Stimulated activated CD8-positive, alpha-beta memory T cell treated with anti-CD3 and anti-CD28 coated beads, Interleukin-15, amount 100 ng/mL, for 4 hours (primary cell): ENCODE measurements at places on chromosomes 6 and 20.

GRCh38 chr6:34131326-34132290 is 14.3 kb downstream of the GRM4 start:
- DNase-seq = no peak

GRCh38 chr20:35899064-35899463 is 55.2 kb downstream of the SCAND1 start:
- no peak for DNase-seq

DNA sequence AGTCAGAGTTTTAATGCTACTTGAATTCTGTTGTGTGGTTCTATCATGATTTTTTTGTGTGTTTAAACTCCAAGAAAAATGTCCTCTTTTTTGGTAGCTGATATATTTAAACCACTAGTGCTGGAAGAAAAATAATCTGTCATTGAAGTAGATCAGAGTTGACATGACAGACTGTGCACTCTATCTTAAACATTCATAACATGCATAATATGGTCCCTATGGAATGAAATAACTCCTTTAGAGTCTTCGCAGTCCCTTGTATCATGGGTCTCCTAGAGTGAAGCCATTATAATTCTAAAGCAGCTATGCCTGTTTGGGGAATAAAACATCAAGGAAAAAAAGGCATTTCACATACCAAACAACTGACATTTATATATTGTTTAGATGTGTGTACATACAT is 282.7 kb upstream of the CITED2 start:
- no peak for DNase-seq

DNA sequence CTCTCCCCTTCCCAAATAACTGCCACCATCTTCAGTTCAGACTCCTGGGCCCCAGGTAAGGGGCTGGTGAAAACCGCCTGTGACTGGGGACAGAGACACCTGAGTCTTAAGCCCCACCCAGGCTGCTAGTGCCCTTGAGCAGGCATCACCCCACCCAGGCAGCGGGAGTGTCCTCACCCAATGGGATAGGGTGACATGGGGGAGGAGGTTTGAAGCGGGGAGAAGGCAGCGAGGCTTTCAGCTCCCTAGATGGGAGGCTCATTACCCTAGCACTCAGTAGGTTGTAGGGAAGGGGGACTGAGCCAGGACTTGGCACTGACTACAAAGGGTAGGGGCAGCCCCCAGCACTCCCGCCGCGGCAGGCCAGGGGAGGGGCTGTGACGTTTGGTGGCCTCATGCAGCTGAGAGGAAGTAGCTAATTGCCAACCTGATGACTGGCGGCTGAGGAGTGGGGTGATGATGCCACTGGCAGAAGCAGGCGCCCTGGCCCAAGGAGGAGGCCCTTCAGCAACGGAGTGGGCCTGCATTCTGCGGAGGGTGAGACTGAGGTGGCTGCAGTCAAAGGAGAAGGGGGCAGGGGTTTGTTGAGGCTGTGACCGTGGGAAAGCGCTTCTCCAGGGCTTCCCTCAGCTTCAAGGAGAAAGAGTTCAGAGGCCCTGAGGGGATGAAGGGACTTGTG is 126.9 kb downstream of the MRPL14 start:
- DNase-seq = no peak

GRCh38 chr6:33977606-33978411 is 168.1 kb downstream of the GRM4 start:
- no peak for DNase-seq

- DNase-seq = no peak
Measured at GRCh38 chr20:46523696-46524328, 10.5 kb upstream of the ZNF334 start.

DNA sequence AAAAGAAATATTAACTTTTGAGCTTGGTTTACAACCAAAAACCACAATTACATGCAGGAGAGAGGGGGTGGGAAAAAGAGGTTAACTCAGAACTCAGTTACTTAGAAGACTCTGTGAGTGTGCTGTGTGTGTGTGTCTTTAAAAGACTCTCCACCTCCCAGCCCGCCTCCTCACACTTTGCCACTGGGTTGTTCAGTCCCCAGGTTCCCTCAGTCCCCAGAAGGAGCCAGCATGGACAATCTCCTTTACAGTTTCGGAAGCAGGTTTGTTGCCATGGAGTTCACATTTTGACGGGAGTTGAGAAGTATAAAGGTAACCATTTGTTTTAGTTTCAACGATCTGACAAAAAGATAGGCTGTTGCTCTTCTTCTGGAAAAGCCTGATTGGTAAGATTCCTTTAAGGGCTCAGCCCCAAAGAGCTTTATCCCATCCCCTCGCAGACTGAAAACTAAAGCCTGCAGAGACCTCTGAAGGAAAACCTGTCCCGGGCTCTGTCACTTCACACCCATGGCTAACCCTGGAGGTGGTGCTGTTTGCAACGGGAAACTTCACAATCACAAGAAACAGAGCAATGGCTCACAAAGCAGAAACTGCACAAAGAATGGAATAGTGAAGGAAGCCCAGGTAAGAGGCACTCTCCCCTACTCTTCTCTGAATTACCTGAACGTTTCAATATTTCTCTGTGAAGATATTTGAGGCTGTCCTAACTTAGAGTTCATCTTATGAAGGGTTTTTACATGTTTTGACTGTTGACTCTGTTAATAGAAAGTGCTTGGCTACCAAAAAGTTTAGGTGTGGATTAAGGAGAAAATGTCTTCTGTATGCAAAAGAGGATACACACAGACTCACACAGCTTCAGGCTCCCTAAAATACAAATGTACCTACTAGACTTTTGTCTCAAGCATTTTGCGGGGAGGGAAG is at the start of gene SPTLC3:
Gene SPTLC3 (plus strand): TSS at position 212 of the 921 bp plus-strand sequence. CDS start 296 bp downstream, at position 508.
- DNase-seq = no peak

- DNase-seq = no peak
Measured at GRCh38 chr6:41642960-41643898, 5.0 kb downstream of the MDFI start.

GRCh38 chr6:33433544-33434191 is 13.8 kb downstream of the SYNGAP1 start:
- DNase-seq = no peak

DNA sequence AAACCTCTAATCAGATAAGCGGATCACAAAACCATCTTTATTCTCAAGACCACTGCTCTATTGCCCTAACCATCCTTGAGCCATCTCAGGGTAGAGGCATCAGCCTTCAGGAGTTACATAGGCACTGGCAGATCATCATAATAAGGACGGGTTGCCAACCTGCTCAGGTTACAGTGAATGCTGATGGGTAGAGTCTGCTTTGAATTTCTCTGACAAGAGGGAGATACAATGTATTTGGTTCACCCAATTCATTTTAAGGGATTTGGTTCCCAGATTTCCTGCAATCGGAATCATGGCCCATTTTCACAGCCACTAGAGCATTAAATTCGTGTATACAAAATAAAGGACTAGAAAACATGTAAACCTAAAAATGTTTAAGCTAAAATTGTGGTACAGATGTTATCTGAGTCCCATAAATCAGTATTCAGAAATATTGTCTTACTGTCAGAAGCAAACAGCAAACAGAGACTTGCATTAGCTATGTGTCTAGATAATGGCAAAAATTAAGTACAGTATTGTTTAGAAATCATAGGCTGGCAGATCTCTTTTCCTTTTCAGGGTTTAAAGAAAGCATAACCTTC is 41.9 kb upstream of the TMEM170B start:
- no peak for DNase-seq

GRCh38 chr6:113881478-113881980 is 24.4 kb downstream of the MARCKS start:
- DNase-seq = no peak

- DNase-seq = no peak
Measured at GRCh38 chr6:145891565-145891964, 72.6 kb downstream of the SHPRH start.

GRCh38 chr6:151784441-151785214 is 22.9 kb upstream of the ESR1 start:
- no peak for DNase-seq

DNA sequence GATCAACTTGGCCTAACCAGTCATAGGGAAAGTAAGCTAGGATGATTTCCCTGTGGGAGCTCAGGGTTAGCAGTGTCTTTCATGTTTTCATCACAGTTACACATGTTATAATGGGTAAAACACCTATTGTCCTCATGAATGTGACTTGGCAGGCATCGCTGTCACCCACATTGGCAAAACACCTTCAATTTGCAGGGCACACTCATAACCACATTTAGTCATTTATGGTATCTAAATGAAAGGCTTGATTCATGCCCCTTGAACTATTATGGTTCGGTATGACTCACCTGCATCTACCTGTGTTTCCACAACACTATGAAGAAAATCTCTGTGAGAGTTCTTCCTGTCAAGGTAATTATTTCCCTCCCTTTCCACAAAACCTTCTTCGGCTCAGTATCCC is 49.2 kb downstream of the FRK start:
- DNase-seq = no peak

- no peak for DNase-seq
Measured at GRCh38 chr6:27135087-27135657, 112.3 kb upstream of the PRSS16 start.

DNA sequence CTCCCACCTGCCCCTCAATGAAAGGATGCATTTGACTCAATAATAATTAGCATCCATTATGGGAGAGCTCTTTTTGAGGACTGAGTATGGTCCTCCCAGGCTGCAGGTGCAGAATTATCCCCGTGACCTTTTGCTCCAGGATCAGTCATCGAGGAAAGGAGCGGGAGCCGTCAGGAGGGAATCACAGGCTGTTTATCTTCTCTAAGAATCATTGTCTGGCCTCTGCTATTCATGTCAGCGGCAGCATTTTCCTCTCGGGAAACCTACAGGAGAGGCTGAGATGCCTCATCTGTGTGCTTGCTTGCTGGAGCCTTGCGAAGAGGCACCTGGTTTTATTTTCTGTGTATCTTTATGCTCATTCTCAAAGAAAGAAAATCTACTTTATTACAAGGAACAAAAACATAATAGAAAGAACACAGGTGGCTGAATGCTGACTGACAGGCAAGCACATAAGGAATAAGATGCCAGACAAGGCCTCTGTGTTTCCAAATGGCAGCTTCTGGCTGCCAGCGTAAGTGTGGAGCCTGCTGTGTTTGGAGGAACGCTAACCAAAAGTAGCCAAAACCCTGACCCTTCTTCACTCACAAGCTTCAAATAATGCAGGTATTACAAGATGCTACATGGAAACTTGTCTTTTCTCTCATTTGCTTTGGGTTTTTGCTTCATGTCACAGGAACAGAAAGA is 539.1 kb upstream of the MARCKS start:
- DNase-seq = no peak

- DNase-seq = no peak
Measured at GRCh38 chr6:107546691-107547450, 57.0 kb downstream of the SOBP start.

DNA sequence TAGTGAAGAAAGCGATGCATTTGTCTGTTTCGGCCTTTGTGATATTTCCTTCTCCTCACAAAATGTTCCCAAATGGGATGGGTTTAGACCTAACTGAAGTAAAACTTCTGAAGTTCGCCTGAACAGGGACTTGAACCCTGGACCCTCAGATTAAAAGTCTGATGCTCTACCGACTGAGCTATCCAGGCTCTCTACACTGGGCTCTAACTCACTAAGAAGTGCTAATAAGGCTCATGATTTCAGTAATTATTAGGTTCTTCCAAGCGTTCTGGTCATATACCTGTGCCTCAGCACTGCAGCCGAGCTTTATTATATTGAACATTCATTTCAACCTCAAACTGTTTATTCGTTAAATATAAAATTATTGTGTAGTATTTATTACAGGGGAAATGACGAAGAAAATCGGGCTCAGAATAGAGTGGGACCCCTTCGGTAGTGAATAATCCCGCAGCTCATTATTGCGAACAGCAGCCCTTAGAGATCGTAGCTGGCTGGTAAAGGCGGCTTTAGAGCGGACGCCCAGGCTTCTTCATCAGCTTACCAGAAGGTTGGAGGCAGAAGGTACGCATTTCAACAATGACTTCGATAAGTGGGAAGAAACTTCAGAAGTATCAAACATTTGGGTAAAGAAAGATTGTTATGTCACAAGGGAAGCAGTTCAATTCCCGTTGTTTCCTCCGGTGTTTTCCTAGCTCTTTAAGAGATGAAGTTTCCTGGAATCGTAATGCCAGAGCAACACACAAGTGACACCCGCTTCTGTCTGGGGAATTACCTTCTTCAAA is 119.0 kb upstream of the ZNF184 start:
- no peak for DNase-seq

DNA sequence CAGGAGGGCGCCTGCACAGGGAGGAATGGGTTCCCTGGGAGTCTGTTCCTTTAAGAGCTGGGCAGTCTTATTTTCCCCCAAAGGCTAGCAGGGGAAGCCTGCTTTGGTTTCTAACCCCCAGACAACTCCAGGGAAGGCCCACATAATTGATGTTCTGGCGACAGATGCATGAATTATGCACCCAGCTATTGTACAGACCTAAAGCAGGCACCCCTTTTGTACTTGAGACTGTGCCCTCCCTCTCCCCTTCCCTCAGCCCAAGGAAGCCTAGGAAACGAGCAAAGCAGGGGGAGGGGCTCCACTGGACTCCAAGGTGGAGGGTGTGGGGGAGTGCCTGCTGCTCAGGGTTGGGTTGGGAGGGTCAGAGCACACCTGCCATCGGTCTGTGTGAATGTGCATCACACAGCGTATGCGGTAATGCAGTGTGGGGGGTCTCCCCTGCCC is 102.1 kb downstream of the KCNB1 start:
- DNase-seq = no peak

GRCh38 chr6:13992417-13993055 is 67.8 kb downstream of the RNF182 start:
- DNase-seq = no peak

- DNase-seq = no peak
Measured at GRCh38 chr6:36888654-36889481, 3.1 kb downstream of the C6orf89 start.

GRCh38 chr6:139894271-139894670 is 519.8 kb upstream of the CITED2 start:
- DNase-seq = no peak

GRCh38 chr6:143859891-143860660 is 4.2 kb upstream of the ZC2HC1B start:
- no peak for DNase-seq

GRCh38 chr6:153160221-153160620 is 29.1 kb upstream of the RGS17 start:
- no peak for DNase-seq

DNA sequence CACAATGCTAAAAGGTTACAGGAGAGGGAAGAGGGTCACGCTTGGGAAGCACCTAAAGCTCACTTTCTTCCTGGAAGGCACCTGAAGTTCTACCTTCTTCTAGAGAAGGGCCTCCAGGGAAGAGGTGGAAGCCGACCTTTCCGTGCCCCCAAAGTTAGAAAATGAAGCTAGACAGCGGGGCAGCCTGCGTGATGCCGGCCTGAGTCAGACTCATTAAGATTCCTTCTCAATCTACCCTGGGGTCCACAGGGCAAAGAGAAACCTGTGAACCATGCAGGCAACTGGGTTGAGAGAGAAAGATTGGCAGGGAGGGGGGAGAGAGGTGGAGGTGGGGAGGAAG is 54.8 kb upstream of the CCDC167 start:
- no peak for DNase-seq

GRCh38 chr6:44119704-44120262 is 7.5 kb downstream of the MRPL14 start:
- no peak for DNase-seq
